ENCODE measurements at places on chromosomes 1 and 21.
A peak's percentile ranks its signal among the peaks of the same experiment; 100 is the strongest.

GRCh38 chr1:172699111-172699510, 40.2 kb downstream of the FASLG start:
- no peak for DNase-seq

DNA sequence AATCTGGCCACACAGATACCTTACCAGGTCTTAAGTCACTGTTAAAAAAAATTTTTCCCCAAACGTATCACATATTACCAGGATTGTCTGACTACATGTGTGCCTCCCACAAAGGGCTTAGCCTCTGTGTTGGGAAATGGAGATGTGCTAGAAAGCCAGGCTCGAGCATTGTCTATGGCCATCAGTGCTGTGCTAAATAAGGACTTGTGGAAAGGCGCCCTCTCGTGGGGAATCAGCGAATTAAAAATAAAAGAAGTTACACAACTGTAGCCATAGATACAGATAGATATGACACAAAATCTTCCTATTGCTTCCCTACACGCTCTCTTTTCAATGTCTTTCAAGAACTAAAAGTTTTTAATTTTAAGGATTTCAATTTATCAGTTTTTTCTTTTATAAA, 47.5 kb upstream of the CRNN start:
- no peak for DNase-seq

GRCh38 chr1:27011058-27011764, 1.4 kb downstream of the TENT5B start:
- DNase-seq, result no peak

GRCh38 chr1:110218739-110219138, 8.6 kb downstream of the KCNC4 start:
- no peak for DNase-seq

- DNase-seq, result no peak
Observed at GRCh38 chr1:58307431-58307830, 239.1 kb downstream of the OMA1 start.

DNA sequence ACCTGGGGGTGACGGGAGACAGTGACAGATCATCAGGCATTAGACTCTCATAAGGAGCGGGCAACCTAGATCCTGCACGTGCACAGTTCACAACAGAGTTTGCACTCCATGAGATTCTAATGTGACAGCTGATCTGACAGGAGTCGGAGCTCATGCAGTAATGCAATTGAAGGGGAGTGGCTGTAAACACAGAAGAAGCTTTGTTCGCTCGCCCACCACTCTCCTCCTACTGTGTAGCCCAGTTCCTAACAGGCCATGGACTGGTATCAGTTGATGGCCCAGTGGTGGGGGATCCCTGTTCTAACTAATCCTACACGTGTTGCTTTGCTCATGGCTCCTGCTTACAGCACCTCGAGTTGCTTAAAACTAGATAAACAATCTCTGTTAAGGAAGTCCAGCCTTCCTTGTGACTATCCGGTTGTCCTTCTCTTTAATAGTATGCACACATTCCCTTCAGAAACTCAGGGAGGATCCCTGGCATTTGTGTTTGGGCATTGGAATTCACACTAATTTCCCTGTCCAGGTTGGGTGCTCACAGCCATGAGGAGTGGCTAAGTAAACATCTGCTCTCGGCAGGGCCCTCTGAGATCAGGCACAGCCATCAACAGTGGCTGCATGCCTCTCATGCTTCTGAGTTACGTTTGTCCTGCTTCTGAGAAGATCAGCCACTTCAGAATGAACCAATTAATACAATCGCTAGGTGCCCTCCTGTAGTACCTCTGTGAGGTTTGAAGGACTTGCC, 21.1 kb upstream of the F3 start:
- DNase-seq, result no peak

GRCh38 chr1:3530926-3531818, 76.7 kb downstream of the ARHGEF16 start:
- DNase-seq, result peak; percentile 34

DNA sequence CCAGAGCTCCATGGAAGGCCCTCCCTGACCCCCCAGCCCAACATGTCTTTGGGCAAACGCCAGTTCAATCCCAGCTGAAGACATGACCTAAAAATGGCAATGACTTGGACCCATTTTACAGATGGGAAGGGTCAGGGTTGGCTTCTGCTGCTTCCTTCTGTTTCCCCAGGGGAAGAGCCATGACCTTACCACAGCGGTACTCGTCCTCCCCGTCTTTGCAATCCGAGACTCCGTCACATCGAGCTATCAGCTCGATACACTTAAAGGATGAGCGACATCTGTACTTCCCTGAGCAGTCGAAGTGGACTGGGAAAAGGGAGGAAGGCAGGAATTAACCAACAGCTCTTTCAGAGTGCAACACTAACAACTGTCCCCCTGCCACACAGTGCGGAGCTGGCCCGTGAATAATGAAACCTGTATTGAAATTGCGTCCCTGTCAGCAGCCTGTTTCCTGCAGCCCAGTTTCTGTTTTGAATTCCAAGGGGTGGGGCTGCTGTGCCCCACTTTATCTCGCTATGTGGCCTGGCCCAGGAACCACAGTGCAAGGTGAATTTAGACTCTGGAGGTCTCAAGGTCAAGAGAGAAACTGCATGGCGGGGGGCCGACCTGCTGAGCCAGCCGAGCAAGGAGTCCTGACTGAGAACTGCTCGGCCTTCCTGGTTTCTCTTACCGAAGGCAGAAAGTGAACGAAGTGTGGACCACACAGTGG, 7.0 kb downstream of the TMPRSS3 start:
- no peak for DNase-seq

GRCh38 chr1:93007941-93008577, 46.8 kb upstream of the DIPK1A start:
- DNase-seq, result no peak

DNA sequence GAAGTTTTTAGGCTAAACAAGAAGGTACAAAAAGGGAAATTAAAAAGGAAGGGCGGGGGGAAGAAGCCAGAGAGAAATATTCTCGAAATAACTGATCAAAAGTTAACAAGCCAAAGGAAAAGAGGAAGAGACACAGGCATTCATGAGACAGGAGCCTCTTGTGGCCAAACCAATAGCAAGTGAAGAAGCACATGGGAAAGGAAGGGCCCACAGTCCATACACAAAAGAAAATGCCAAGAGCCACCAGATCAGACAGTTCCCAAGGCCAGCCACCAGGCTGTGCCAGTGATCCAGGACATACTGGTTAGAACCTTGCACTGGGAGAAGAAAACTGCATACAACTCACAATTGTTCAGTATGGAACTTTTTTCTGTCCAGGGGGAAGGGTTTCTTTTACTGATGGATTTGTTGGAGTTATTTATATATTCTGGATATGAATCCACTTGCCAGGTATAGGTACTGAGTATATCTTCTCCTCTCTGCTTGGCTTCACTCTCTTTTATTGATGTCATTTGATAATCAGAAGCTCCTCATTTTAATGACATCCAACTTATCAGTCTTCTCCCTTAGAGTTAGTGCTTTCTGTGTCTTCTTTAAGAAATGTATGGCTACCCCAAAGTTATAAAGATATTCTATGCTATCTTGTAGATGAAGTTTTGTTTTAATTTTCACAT, 76.8 kb downstream of the CD46 start:
- peak; percentile 51 for DNase-seq

GRCh38 chr1:112446411-112446810, 50.4 kb downstream of the CTTNBP2NL start:
- no peak for DNase-seq

GRCh38 chr1:196387766-196388165, 220.5 kb downstream of the KCNT2 start:
- DNase-seq, result no peak

GRCh38 chr1:153791648-153792253, 16.5 kb downstream of the SLC27A3 start:
- DNase-seq, result no peak

DNA sequence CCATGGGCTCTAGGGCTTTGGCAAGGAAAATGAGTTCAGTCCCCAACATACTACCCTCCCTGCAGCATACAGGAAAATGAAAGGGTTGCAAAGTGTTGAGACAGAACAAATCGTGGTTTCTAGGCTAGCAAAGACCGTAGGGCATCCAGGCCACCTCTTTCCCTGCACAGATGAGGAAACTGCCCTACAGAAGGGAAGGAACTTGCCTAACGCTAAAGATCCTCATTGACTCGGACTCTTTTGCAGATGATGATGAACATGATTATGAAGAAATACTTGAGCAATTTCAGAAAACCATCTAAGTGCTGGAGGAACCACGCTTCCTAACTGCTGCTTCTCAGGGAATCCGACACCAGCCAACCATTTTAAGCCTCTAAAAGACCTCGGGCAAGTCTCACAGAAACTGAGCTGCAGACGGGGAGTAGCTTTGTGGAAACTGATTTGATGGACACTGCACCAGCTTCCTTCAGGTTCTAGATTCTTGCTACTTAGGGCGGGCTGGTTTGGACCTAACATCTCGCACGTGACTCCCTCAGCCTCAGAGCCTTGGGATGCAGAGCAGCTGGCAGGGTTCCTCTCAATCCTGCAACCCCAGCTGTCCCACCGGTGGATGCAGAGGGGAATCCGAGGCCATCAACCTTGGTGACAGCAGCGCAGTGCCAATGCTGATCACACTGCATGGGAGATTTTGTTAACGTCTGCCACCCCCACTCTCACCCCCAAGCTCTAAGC, 13.4 kb downstream of the THEMIS2 start:
- no peak for DNase-seq

DNA sequence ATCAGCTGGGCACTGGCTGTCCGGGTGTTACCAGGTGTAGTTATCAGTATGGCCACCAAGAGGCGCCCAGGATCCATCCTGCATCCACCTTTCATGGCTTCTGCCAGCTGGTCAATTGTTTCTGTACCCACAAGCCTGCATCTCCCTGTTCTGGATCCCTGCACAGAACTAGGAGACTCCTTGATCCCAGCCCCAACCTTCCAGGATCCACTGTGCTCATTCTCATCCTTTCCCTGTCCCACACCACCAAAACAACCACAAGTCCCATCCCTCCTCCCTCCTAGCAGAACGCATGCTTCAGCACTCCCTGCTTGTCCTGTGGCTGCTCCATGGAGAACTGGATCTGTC, 27.2 kb upstream of the FOXE3 start:
- DNase-seq, result no peak

GRCh38 chr21:23578027-23578426, 2029.3 kb downstream of the MRPL39 start:
- DNase-seq, result no peak

- DNase-seq, result no peak
Observed at GRCh38 chr1:165988817-165989216, 161.4 kb downstream of the UCK2 start.

DNA sequence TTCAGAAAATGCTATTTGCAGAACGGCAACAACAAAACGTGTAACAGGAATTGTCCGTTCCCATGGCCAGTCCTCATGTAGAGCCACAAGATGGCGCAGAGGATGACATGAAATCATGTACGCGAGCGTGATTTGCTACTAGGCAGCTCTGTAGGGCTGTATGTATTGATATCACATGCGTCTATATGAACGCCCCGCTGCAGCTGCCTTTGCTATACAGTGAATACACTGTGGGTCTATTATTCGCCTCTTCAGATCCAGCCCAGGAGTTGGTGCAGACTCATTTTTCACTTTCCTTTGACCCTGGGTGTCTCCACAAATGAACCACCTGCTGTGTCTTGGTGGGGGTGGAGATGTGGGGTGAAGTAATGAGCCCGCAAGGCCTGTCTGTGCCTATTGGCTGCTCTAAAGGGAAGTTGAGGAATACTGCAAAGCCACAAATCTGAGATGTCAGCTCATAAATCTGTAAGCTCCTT, 361.5 kb downstream of the KIF26B start:
- no peak for DNase-seq

DNA sequence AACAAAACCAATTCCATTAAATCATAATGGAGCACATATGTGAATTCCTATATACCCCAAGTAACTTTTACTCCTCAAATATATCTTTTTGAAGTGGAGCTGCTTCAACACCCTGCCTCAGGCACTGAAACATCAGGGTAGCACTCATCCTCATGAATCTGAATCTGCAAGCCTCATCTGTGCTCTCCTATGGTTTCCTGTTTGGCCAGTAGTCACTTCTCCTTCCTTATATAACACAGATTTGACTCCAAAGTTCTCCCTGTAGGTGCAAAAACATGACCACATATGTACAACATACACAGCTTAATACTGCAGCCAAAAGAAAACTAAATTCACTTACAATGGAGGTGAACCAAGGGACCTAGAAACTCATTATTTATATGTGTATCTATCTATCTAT, 7.2 kb downstream of the TRIT1 start:
- DNase-seq, result no peak

GRCh38 chr1:110896090-110896489, 23.1 kb downstream of the CD53 start:
- no peak for DNase-seq

- no peak for DNase-seq
Observed at GRCh38 chr1:69228501-69228900, 339.2 kb upstream of the LRRC7 start.

GRCh38 chr1:111990026-111990877, 784 bp upstream of the KCND3 start:
- no peak for DNase-seq

- no peak for DNase-seq
Observed at GRCh38 chr21:45629046-45629981, 14.2 kb upstream of the PCBP3 start.

DNA sequence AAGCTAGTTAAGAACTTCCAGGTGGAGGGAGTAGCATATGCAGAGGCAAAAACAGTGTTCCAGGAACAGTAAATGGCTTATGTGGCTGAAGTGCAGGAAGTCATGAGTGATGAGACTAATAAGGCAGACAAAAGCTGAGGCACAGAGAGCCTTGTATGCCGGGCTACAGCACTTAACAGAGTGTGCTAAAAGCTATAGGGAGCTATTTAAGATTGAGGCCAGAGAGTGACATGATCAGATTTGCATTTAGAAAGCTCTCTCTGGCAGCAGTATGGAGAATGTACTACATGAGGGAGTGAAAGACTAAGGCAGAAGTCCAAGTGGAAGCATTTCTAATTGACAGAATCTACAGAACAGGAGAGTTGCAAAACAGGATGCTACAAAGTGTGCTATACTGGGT, 38.6 kb downstream of the WASF2 start:
- no peak for DNase-seq

- DNase-seq, result peak; percentile 40
Observed at GRCh38 chr1:235253219-235253962, 74.6 kb downstream of the ARID4B start.

- DNase-seq, result no peak
Observed at GRCh38 chr1:96771847-96772246, 50.3 kb downstream of the PTBP2 start.

- DNase-seq, result no peak
Observed at GRCh38 chr21:21436012-21436534, 437.9 kb downstream of the NCAM2 start.
